ENCODE measurements at places on chromosomes 3 and 15. TPM values are rescaled to one million over a fixed set of nuclear protein-coding genes. Genes with fewer than 3 reads are reported as not detected.

DNA sequence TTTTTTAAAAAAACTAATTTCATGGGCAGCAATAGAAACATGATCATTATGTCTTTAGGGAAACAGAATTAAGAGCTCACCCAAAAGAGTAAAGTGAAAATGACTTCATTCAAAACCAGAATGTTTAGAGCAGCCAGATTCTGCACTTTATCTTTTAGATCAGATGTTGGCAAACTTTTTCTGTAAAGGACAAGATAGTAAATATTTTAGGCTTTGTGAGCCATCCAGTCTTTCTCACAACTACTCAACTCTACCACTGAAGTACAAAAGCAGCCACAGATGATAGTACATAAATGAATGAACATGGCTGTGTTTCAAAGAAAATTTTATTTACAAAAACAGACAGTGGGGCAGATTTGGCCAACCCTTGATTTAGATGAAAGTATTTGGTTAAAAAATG is 84.5 kb downstream of the SETD2 start:
- no peak for DNase-seq

- DNase-seq, result no peak
These were observed 134.5 kb upstream of the C2CD4B start for GRCh38 chr15:62299541-62299940.

DNA sequence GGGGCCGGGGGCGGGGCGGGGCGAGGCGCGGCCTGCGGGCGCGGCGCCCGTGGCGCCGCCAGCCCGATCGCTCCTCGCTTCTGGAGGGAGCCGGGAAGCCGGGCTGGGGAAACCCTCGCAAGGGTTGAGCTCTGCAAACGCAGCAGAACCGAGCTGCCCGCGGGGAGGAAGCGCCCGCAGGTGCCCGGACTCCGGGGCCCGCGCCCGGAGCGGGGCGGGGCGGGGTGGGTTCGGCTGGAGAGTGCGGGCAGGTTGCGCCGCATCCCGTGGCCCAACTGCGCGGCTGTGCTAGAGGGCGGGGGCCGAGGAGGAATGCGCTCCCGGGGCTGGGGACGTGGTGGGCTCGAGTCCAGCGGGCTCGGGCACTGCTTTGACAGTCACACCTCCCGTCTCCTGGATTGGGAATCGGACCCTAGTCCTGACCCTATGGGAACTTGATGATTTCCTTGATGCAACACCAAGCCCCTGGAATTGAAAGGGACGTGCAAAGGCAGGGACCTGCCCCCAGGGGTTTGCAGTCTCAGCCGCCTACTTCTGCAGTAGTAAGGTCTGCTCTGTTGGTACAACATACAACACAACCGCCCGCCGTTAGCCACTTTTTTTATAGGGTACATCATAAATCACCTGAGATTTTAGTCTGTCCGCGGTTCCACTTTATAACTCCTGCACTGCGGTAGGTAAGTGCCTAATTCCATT is 34.3 kb downstream of the ZBTB38 start:
- no peak for DNase-seq

- DNase-seq, result no peak
These were observed 23.7 kb downstream of the CEP19 start for GRCh38 chr3:196688349-196688748.

Gene SH3GL3
- 0.07 TPM for total RNA-seq

Gene SLC9C1
- total RNA-seq, result under 0.01 TPM

Gene PLA2G4F
- total RNA-seq, result not detected

GRCh38 chr3:16178628-16178988 is 4.1 kb downstream of the GALNT15 start:
- no peak for DNase-seq

DNA sequence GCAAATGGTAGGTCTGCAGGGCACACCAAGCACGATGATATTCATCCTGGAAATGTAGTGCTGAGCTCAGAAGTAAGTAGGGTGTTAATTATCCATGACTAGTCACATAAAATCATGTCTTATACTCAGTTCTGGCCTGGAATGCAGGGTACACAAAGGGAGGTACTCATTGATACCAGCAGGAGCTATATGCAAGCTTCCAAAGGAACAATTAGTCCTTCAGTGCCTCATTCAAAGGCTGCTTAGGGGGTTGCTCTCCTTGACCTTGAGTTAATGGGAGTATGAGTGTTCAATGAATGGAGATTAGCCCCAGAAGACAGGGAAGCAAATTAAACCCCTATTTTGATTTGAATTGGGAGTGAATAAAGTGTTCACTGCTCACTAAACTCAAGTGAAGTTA is 38.3 kb downstream of the CNTN6 start:
- DNase-seq, result no peak

Gene SLCO2A1
- 0.79 TPM for total RNA-seq

GRCh38 chr15:75036212-75036616 is 12.8 kb downstream of the PPCDC start:
- DNase-seq, result no peak

Gene XYLB
- 3.7 TPM for total RNA-seq

DNA sequence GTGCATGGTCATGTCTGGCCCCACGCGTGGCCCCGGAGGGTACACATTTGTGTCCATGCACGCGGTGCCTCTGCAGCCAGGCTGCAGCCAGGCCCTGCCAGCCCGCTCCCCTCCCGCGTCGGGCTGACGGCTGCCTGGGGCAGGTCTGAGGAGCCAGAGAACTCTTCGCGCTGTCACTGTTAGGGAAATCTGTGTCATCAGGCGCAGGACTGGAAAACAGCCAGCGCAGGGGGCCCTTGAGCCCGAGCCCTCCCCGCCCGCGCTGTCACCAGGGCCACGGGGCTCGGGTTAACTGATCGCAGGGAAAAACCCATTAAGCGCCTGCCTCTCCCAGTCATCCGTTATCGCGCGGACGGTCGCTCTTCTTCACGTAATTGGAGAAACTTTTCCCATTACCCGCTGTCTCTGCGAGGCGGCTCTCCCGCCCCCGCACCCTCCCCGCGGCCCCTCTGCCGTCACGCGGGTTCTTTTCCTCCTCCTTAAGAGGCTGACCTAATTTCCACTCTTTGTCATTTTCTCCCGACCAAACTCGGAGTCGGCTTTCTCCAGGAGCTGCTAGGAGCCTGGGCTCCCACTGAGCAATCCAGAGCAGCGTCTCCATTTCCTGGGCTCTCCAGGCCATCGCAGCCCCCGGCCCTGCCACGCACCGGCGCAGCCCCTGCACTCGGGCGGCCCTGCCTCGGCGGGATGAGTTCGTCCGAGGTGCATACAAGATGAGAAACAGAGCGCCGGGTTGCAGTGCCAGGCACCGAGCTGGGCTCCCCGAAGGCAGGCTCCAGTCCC is 57.5 kb upstream of the PRR23E start:
- no peak for DNase-seq

DNA sequence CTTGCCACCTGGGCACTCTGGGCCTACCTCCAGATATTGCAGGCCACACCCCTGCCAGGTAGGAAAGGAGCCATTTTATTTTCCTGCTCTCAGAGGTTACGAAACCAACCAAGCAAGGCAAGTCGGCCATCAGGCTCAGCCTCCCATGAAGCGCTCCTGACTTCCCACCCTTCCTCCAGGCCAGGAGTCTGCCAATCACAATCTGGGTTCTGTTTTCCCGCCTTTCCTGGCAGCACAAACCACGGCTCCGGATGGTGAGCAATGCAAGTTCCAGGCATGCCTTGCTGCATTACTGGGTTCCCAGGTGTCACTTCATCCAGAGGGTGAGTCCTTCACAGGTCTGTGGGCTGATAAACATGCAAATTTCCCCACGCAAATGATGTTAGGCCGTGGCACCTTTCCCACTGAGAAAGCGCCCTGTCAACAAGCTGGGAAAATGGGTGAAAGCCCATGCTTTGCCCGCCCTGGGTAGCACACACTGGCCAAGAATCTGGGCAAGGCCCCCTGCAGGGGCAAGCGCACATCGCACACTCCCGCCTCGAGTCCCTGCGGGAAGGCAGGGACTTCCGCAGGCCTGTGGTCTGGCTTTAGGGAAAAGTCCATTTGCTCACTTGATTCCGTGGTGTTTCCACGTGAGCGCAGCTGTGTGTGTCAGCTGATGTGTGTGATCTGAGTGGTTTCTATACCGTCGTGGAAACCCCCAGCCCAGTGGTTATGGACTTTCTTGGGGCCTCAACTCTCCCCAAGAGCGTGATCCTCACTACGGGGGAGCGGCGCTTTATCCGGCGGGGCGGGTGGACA is 61.6 kb upstream of the RYK start:
- DNase-seq, result no peak

GRCh38 chr3:171457607-171458061 is 2.6 kb downstream of the TNIK start:
- DNase-seq, result no peak

- no peak for DNase-seq
These were observed 30.7 kb upstream of the CPEB1 start for GRCh38 chr15:82677720-82678323.

GRCh38 chr3:190646996-190647395 is 133.1 kb downstream of the IL1RAP start:
- DNase-seq, result no peak

Gene SLC12A8
- total RNA-seq, result 0.20 TPM
